ENCODE measurements at places on chromosomes 11 and 22.

DNA sequence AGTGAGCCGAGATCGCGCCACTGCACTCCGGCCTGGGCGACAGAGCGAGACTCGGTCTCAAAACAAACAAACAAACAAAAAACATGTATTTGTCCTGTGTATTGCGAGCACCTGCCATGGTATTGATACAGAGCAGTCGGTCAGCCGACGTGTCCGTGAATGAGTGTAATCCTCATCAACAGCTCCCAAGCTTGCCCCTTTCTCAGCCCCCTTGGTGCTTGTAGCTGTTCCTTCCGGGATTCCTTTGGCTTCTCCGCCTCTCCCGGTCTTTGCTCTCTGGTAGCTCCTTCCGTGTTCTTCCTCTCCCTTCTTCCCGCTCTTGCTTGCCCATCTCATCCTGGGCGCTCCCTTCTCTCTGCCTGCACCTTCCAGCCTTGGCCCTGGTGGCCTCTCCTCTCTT, 10.9 kb downstream of the ZNF74 start:
- DNase-seq: no peak

- no peak for DNase-seq
These were observed 109.2 kb downstream of the FAM76B start for GRCh38 chr11:95680169-95680929.

DNA sequence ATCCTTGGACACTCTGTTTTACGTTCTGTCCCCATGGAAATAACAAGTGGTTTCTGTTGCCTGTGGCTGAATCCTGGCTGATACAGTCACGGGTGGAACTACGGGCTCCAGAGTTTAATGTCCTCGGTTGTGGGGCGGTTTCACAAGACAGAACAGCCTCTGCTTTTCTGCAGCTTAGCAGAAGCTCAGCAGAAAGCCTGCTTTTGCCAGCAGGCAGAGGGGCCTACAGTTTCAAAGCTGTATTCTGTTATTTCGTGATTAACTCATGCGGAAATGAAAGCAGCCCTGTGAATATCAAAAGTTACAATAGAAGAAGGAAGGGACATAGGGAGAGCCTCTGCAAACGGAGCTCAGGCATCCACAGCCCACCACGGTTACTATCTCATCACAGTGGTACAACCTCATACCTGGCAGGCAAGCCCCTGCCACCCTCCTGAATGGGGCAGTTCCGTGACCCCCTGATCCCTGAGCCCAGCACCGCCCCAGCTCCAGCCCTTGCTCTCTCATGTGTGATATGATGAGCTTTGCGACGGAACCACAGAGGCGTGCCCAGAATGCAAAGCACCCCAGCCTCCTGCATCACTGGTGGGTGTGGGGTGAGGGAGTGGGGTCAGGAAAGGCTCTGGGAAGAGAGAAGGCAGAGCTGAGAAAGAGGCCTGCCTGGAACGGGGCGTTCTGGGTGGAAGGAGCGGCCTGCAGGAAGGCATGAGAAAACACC, 360.6 kb downstream of the BRD1 start:
- no peak for DNase-seq

GRCh38 chr11:109454857-109455256, 32.9 kb downstream of the C11orf87 start:
- DNase-seq: no peak

GRCh38 chr22:17781319-17782031, 7.2 kb upstream of the BID start:
- peak; percentile 14 for DNase-seq

GRCh38 chr11:72220696-72221363, 3.7 kb upstream of the INPPL1 start:
- no peak for DNase-seq

DNA sequence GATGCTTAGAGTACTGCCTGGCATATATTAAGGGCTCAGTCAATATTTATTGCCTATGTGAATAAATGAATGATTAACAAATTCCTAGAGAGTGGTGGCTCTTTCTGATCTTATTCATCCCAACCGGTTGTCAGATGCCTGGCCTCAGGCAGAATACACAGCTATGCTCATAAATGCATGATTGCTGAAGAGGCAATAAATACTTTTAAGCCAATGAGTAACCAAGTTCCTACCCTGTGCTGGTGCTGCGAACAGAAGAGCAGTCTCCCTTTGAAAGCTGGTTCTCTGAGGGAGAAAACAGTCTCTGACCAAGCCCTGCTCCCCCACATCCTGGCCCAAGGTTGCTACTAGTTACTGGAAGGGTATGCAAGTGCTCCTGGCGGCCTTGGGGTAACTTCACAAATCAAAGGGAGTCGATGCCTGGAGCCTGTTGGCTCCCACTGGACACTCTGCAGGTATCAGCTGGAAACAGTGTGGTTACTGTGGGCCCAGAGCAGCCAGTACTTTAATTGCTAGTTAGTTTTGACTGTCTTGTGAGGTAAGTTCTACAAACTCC, 2.8 kb downstream of the USH1C start:
- DNase-seq: no peak

DNA sequence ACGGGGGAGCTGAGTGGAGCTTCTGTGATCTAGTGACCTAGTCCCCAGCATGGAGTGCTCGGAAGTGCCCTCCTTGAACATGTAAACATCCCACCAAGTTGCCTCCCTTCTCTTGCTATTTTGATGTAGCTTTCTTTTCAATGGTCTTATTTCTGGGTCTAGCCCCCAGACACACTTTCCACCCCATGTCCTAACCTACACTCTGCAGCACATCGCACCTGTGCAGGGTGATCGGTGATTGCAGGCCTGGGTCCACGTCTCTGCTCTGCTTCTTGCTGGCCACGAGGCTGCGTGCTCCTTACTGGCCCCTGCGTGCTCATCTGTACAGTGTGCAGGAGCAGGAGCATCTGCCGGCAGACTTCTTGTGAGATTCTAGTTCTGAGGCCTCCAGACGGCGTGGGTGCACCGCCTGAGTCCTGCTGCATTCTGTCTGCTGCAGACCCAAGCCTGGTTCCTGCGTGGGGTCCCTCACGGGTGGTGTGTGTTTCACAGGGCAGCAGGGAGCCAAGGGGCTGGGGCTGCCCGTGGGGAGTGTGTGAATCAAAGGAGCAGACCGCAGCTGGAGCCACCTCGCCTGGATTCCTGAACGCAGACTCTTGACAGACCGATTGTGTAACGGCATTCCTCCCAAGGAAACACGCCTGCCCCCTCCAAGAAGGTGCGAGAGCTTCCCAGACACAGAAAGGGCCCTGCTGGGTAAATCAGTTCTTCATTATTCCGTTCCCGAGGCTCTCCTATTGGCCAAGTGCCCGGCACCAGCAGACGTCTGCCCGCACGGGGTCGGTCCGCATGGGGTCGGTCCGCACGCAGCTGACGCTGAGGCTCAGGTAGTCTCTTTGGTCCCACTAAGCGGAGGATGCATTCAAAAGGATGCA, 44.4 kb upstream of the MYEOV start:
- no peak for DNase-seq

- no peak for DNase-seq
These were observed 2.0 kb upstream of the POGLUT3 start for GRCh38 chr11:108500169-108500568.

DNA sequence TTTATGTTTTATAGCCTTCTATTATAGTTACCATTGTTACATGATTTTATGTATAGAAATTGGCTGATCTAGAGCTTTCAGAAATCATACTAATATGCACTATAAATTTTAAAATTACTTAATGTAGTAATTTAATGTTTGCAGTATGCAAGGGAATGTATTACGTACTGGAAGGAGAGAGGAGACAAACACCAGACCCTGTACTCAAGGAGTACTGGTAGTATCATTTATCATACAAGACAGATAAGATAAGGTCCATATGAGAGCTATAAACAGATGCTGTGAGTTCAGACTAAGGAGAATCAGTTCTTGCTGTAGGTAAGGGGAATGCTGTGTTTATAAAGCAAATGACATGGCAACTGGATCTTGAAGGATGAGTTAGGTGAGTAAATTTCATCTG, 765 bp downstream of the BCO2 start:
- DNase-seq: no peak

DNA sequence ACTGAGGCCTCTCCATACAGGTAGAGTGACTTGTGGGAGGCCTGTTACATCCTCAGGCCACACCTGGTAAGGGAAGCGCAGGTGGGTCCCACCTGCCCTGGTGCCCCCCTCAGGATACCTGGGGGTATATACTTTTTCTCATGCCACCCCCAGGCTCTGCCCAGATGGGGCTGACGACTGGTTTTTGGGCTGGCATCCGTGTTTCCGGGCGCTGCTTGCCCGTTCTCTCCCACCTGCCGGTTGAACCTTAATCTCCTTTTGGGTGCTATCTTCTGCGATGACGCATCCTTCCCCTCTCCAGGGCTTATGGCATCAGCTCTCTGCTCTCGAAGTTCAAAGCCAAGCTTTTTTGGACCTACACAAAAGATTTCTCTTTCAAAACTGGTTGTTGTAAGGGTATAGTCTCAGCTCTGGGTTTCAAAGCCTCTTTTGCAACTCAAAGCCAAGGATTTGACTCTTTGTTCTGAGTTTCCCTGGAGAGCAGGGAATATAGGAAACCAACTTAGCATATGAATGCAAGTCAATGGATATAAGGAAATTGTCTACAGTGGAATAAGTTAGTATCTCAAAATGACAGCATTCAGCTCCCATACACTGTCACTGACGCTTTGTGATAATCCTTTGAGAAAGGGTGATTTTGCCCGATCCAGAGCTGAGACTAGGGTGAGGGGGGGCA, 8.6 kb upstream of the LRRC10B start:
- no peak for DNase-seq

- no peak for DNase-seq
These were observed 50.5 kb upstream of the FDX1 start for GRCh38 chr11:110379261-110379660.

GRCh38 chr11:70539360-70540095, 141.2 kb downstream of the CTTN start:
- no peak for DNase-seq

DNA sequence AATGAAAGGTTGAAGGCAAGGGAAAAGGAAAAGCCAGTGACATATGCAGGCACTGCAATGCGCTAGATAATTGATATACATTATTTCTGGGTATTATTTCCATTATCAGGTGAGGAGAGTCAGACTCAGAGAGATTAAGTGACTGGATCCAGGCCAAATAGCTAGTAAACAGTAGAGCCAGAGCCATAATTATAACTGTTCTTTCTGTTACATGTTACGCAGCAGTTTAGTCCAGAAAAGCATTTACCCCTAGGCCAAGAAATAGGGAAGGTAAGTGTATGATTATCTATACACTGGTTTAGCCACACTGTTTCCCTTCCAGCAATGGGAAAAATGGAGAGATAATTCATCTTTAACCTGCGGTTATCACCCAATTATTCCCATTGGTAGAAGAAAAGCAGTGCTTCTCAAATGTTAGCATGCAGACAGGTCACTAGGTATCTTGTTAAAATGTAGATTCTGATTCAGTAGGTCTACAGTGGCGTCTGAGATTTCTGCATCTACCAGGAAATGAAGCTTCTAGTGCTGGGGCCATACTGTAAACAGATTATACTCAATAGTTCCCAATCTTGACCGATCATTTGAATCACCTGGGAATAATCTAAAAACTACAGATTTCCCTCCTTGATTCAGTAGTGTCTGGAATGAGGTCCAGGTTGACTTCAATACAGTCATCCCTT, 69.4 kb downstream of the RBFOX2 start:
- DNase-seq: no peak

DNA sequence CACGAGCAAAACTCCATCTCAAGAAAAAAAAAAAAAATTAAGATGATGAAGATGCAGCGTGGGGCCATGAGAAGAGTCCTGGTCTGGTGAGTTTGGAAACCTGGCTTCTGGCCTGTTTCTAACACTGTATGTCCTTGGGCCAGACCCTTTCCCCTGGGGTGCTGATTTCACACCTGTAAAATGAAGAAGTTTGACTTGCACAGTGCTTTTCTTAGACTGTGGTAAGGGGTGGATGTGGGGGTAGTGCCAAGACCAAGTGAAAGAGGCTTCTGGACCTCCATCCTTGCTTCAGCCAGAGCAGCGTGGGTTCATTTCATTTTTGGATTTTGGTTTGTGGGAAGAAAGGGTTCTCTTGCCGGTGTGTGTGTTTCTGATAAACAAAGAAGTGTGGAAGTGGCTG, 42.1 kb downstream of the PTPRJ start:
- no peak for DNase-seq

- no peak for DNase-seq
These were observed 30.7 kb downstream of the SLC22A25 start for GRCh38 chr11:63212742-63213141.

GRCh38 chr11:13761250-13761649, 92.8 kb downstream of the FAR1 start:
- DNase-seq: no peak

DNA sequence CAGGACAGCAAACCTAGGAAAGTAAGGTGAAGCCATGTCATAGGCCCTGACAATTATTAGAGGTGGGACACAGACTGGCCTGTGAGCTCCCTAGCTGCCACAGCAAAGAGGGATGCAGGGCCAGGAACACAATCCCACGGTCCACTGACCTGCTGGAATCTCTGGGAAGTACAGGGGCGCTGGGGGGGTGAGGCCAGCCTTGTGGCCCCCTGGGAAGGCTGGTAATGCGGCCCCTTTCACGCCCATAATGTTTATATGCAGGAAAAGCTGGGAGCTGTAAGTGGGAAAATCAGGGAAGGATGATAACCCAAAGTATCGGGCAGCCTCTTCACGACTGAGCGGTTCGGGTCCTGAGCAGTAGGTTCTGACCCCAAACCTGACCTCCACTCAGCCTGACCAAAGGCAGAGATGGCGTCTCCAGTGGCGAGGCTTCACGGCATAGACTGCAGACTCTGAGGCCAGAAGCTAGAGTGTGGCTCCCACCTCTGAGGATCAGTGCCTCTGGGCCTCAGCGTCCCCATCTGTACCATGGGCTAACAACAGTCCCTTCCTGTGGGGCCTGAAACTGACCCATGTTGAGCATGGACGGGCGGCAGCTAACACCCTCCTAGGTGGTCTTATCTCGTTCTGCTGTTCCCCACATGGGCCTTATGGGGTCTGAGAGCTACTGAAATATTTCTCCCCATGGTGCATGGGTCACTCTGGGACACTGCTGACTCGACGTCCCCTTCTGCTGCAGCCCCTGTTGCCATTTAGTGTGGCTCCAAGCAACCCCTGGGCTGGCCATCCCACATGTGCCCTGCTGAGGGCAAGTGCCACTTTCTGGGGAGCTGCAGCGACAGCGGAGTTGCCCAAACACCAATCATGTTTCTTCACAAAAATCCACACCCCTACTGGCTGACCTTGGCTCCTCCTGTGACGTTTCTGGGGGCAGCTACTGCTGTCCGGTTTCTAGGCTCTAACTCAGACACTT, 101.8 kb downstream of the PHF21B start:
- no peak for DNase-seq

- no peak for DNase-seq
These were observed 11.0 kb upstream of the FADS3 start for GRCh38 chr11:61902313-61902712.

- no peak for DNase-seq
These were observed 3.4 kb downstream of the TENM4 start for GRCh38 chr11:79437278-79437980.

- no peak for DNase-seq
These were observed 13.0 kb upstream of the MCHR1 start for GRCh38 chr22:40666151-40666848.

Measured in effector CD8-positive, alpha-beta T cell (primary cell).